ENCODE measurements at places on chromosomes 2 and 18.

DNA sequence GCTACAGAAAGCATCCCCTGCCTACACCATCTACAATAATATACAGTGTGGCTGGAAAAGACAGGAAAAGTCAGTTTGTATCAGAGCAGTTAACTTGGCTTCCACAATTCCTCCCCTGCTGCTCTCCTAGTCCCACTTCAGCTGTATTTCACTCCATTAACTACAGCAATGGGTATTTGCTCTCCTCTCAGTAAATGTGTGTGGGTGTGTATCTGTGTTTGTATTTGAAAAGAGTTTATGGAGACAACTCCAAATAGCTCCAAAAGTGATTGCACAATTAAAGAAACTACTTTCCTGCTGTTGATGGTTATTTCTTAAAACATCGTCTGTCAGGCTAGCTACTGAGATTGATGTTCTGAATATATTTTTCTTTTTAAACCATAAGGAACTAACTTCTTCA, 333.7 kb upstream of the FIGN start:
- no peak for DNase-seq

DNA sequence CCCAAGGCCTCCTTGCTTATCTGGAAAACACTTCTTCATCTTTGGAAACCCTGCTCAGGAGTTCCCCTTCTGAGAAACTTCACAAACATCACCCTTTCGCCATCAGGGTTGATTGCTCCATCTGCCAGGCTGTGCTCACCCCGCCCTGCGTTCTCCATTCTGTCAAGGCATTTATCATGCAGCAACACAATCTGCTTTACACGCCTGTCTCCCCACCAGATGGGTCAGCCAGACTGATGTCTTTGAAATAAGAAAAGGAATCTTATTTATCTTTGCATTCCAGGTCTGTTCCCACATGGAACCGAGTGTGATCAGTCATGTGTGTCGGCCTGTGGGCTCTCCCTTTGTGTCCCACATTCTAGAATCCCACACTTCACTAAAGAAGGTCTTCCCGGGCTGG, 110.0 kb upstream of the ARL4C start:
- no peak for DNase-seq

GRCh38 chr2:70887550-70888246, 48.0 kb upstream of the ATP6V1B1 start:
- peak; percentile 40 for DNase-seq

GRCh38 chr18:23824669-23825068, 135.4 kb downstream of the LAMA3 start:
- no peak for DNase-seq

GRCh38 chr2:72572501-72572900, 253.3 kb downstream of the EXOC6B start:
- DNase-seq = no peak

DNA sequence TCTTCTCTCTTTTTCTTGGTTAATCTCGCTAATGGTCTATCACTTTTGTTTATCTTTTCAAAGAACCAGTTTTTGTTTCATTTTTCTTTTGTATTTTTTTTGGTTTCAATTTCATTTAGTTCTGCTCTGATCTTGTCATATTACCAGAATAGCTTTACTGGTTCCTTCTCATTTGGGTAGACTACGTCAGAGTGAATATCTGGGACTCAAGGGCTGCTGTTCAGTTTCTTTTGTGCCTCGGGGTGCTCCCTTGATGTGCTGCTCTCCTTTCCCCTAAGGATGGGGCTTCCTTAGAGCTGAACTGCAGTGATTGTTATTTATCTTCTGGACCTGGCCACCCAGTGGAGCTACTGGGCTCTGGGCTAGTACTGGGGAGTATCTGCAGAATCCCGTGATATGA, 29.4 kb upstream of the IL1RN start:
- no peak for DNase-seq

DNA sequence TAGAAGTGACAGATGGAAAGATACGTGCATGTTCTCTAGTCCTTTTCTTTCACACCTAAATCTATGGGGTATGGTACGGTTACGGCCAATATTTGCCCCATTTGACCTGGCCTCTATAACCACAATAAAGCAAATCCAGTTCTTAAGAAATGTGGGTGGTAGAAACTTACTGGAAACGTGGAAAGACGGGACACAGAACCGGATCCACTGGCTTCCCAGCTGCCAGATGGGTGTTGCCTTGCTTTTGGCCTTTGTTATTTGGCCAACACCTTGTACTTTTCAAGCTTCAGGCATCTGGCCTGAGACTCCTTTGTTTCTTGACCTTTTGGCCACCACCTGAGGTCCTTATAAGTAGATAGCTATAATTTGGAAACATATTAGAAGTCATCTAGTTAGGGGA, 635.9 kb downstream of the SLC4A3 start:
- DNase-seq = peak; percentile 26

DNA sequence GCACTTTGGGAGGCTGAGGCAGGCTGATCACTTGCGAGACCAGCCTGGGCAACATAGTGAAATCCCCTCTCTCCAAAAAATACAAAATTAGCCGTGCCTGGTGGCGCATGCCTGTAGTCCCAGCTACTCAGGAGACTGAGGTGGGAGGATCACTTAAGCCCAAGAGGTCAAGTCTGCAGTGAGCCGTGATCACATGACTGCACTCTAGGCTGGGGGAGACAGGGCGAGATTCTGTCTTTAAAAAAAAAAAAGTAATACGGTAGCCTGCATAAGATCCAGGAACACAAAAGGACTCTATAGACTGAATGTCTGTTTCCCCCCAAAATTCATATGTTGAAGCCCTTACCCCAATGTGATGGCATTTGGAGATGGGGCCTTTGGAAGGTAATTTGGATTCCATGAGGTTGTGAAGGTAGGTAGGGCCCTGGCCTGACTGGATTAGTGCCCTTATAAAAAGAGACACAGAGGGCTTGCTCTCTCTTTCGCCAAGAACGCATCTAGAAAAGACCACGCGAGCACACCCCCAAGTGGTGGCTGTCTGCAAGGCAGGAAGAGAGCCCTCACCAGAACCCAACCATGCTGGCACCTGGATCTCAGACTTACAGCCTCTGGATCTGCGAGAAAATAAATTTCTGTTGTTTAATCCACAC, 17.0 kb downstream of the MBOAT2 start:
- no peak for DNase-seq

DNA sequence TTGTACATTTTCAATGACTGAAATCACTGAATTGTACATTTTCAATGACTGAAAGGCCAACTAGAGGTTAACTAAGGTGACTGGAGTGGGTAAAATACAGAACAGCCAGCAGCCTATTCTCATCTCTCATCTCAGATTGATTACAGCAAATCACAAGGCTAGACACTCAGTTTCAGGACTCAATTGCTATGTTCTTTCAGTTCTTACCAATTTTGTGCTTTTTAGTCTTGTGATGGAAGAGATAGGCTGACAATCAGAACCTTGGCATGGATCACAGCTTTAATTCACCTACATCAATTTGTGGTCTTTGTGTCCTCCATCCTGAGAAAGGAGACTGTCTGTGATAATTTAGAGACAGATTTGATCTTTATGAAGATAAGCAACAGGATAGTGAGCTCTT, 124.7 kb downstream of the GULP1 start:
- no peak for DNase-seq

GRCh38 chr2:230346465-230346864, 19.5 kb downstream of the SP140L start:
- no peak for DNase-seq

- no peak for DNase-seq
These were observed 1.5 kb upstream of the OSGEPL1 start for GRCh38 chr2:189763908-189764661.

GRCh38 chr2:28593160-28593755, 97.4 kb downstream of the PLB1 start:
- DNase-seq = no peak

DNA sequence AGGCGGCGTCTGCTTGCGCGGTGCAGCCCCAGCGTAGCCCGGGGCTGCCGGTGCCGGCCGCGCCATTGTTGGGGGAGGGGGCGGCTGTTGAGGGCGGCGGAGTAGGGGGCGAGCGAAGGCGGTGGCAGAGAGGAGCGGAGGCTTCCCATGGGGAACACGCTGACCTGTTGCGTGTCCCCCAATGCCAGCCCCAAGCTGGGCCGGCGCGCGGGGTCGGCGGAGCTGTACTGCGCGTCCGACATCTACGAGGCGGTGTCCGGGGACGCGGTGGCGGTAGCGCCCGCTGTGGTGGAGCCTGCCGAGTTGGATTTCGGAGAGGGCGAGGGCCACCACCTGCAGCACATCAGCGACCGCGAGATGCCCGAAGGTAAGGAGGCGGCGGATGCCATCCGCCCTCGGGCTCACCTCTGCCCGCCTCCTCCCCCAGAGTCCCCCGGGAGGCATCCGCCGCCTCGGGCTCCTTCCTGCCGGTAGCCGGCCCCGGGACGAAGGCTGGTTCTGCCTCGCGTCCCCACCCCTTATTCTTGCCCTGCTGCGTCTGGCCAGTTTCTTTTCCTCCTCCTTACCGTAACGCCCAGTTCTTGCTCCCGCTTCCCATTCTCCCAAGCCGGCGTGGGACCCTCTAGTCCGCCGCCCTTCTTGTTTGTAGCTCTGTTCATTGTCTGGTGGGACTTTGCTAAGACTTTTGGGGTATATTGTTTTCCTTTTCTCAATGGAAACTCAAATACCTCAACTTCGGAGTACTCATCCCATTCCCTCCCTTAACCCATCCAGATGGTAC, 500 bp downstream of the CCNYL1 start:
- DNase-seq = peak; percentile 68

DNA sequence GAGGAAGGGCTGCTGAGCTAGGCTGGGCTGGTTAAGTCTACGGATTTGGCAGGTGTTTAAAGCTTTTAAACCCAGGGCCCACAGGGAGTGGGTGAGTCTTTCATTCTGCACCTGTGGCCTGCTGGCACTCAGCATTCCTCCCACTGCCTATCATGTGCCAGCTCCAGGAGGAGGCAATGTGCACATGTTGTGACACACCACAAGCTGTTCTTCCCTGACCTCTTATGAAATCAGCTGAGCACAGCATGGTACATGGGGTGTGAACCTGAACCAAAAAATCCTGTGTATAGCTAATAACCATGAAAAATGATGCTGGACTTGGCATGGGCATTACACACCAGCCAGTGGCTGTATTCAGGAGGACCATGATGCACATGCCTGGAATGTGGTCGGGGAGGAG, 297.9 kb upstream of the MMADHC start:
- DNase-seq = no peak

DNA sequence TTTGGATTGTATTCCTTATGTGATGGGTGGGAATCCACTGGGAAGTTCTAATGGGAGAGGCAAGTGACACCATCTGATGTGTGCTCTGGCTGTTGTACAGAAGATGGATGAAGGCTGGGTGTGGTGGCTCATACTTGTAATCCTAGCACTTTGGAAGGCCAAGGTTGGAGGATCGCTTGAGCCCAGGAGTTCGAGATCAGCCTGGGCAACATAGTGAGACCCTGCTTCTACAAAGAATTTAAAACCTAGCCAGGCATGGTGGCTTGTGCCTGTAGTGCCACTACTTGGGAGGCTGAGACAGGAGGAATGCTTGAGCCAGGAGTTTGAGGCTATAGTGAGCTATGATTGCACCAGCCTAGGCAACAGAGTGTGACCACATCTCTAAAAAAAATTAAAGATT, 10.6 kb upstream of the MSH6 start:
- DNase-seq = no peak

DNA sequence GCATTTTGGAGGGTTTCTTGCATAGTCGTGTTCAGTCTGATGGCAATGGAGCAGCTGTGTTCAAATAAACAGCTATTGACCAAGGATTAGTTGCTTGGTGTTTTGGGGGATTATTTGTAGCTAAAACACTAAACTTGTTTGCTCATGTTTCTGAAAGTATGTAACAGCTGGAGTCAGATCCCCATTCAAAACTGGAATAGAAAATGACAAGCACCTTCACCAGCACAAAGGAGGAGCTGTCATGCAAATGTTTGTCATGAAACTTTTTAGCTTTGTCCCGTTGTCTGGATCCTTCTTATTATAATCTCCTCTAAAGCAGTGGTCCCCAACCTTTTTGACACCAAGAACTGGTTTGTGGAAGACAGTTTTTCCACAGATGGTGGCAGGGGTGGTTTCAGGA, 96.9 kb upstream of the ZNF236 start:
- DNase-seq = peak; percentile 18

- DNase-seq = no peak
These were observed 180.4 kb downstream of the MCFD2 start for GRCh38 chr2:46735108-46735691.

- no peak for DNase-seq
These were observed 60.8 kb upstream of the GLS start for GRCh38 chr2:190819840-190820301.

- no peak for DNase-seq
These were observed 87.5 kb upstream of the CTAGE1 start for GRCh38 chr18:22505141-22505591.

GRCh38 chr2:236180831-236181453, 12.8 kb upstream of the GBX2 start:
- DNase-seq = peak; percentile 81

- peak; percentile 90 for DNase-seq
These were observed at the start of gene ACADL for GRCh38 chr2:210224941-210225672. ACADL (minus strand) TSS chr2:210225447; CDS start chr2:210225263, 184 bp downstream.

DNA sequence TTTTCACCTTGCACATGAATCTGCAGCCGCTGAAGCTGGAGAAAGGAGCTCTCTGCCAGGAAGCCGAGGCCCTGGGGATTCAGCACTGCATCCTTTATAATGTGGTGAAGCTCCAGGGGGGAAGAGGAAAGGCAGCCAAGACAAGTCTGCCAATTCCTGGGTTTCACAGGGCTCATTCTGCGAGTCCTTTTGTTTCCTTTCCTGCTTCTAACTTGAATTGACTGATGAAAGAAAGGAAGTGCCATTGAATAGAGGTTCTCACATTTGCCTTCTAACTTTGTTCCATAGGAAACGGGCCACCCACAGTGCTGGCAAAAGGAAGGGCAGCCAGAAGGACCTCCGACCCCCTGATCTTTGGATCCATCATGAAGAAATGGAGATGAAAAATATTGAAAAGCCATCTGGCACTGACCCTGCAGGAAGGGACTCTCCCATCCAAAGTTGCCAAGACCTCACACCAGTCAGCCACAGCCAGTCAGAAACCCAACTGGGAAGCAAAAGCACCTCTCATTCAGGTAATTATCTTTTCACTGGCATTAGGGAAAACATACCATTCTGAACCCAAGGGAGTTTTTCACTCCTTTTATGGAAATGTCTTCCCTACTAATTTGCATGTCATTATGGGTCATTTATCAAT, 765.4 kb downstream of the MBD2 start:
- peak; percentile 3 for DNase-seq

DNA sequence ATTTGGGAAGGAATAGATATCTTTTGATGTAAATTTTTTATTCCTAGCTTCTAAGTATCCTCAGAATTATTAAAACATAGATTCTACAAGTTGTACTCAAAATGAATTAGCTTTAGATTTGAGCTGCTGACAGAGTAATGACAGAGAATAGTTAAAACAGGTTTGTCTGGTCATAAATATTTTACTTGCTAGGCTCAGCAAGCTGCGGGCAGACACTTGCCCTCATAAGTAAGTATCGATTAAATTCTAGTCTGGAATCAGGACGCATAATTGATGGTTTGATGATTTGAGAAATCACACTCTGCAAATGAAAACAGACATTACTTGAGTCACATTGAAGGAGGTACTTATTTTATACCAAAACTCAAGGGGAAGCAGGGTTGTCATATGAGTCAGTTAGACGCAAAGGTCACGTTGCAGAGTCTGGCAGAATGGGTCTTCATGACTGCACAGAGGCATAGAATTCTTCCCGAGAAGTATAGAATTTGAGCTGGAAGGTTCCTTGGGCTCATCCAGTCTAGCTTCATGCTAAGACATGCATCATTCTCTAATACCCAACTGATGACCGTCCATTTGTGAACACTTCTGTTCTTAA, 27.5 kb downstream of the ARL4C start:
- DNase-seq = no peak

- no peak for DNase-seq
These were observed 153.3 kb upstream of the RAB12 start for GRCh38 chr18:8455661-8456614.

Measured in stomach (tissue), 19 donors.